ENCODE measurements at places on chromosomes 11 and 22. TPM values are rescaled to one million over a fixed set of nuclear protein-coding genes. Genes with fewer than 3 reads are reported as not detected.

KRTAP5-10 gene
- total RNA-seq = not detected

OR56A1 gene
- total RNA-seq = not detected

SLC22A8 gene
- total RNA-seq = not detected

FBXO7 gene
- 94.0 TPM for total RNA-seq

MYBPC3 gene
- total RNA-seq = not detected

CHKA gene
- total RNA-seq = 36.5 TPM

MPPED2 gene
- not detected for total RNA-seq

PRODH gene
- total RNA-seq = not detected

SYT13 gene
- 0.09 TPM for total RNA-seq

SLC5A1 gene
- total RNA-seq = not detected

GDPD4 gene
- total RNA-seq = not detected

TRPC6 gene
- total RNA-seq = not detected

- no peak overlapping the region for H3K27ac ChIP-seq
- no peak for DNase-seq
- peaks cover 12% of the 10 kb centered on the region for H3K4me1 ChIP-seq
- peaks cover 5% of the 10 kb centered on the region for H3K27me3 ChIP-seq
Measured at GRCh38 chr22:46379066-46379930, 43.8 kb downstream of the TRMU start.

DNA sequence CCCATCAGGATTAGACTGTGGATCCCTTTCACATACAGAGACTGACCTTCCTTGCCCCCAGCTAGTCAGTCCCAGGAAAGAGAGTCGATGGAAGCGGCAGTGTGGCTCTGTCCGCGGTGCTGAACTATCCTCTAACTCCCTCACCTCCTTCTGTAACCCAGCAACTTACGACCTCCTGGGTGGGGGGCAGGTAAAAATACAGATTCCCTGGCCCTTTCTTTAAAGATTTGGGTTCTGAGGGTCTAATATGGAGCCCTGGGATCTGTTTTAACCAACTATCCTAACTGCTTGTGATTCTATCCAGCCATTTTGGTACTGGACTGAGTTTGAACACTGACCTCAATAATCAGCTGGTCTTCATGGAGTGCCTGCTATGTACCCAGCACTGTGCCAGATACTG lies 23.2 kb downstream of the MFNG start:
- no peak for DNase-seq
- H3K27me3 ChIP-seq = peaks cover 27% of the 10 kb centered on the region
- no peak overlapping the region for H3K4me3 ChIP-seq
- H3K27ac ChIP-seq = no peak overlapping the region
- no peaks in the 10 kb centered on the region for H3K36me3 ChIP-seq

- peaks cover 25% of the 10 kb centered on the region for H3K27me3 ChIP-seq
- no peak overlapping the region for H3K27ac ChIP-seq
- DNase-seq = no peak
Measured at GRCh38 chr11:13318498-13319295, 41.1 kb downstream of the BMAL1 start.

- peaks cover 4% of the 10 kb centered on the region for H3K27me3 ChIP-seq
- H3K4me1 ChIP-seq = no peaks in the 10 kb centered on the region
- H3K4me3 ChIP-seq = no peak overlapping the region
- H3K27ac ChIP-seq = no peak overlapping the region
Measured at GRCh38 chr11:43511959-43512358, 153.2 kb downstream of the TTC17 start.

GRCh38 chr11:10351765-10352641 lies 47.1 kb downstream of the ADM start:
- H3K4me3 ChIP-seq = no peak overlapping the region
- no peaks in the 10 kb centered on the region for H3K36me3 ChIP-seq

GRCh38 chr11:43558556-43559127 lies 121.9 kb upstream of the HSD17B12 start:
- no peak overlapping the region for H3K27ac ChIP-seq
- H3K36me3 ChIP-seq = no peaks in the 10 kb centered on the region
- peaks cover 14% of the 10 kb centered on the region for H3K4me1 ChIP-seq
- DNase-seq = no peak

- H3K4me1 ChIP-seq = no peaks in the 10 kb centered on the region
- H3K36me3 ChIP-seq = no peaks in the 10 kb centered on the region
- H3K4me3 ChIP-seq = peak overlapping the region; percentile 49
Measured at GRCh38 chr11:73308961-73309919, 1.2 kb downstream of the ARHGEF17 start.

GRCh38 chr11:2420502-2421225 lies 20.1 kb downstream of the TSSC4 start:
- peak; percentile 93 for DNase-seq
- H3K4me1 ChIP-seq = no peaks in the 10 kb centered on the region
- H3K36me3 ChIP-seq = no peaks in the 10 kb centered on the region
- H3K27ac ChIP-seq = no peak overlapping the region
- H3K4me3 ChIP-seq = no peak overlapping the region

- no peak overlapping the region for H3K4me3 ChIP-seq
- peaks cover 17% of the 10 kb centered on the region for H3K27me3 ChIP-seq
- no peak overlapping the region for H3K27ac ChIP-seq
- H3K36me3 ChIP-seq = no peaks in the 10 kb centered on the region
Measured at GRCh38 chr11:79237091-79237490, 203.7 kb downstream of the TENM4 start.

GRCh38 chr22:26367402-26368245 lies 61.4 kb upstream of the ASPHD2 start:
- no peak overlapping the region for H3K4me3 ChIP-seq
- no peaks in the 10 kb centered on the region for H3K36me3 ChIP-seq
- no peak overlapping the region for H3K27ac ChIP-seq
- no peaks in the 10 kb centered on the region for H3K27me3 ChIP-seq
- DNase-seq = peak; percentile 77

- H3K4me1 ChIP-seq = no peaks in the 10 kb centered on the region
- H3K27ac ChIP-seq = no peak overlapping the region
- H3K4me3 ChIP-seq = no peak overlapping the region
- DNase-seq = no peak
- H3K27me3 ChIP-seq = no peaks in the 10 kb centered on the region
Measured at GRCh38 chr11:69558519-69558941, 77.1 kb downstream of the LINC01488 start.

- H3K27ac ChIP-seq = no peak overlapping the region
- no peaks in the 10 kb centered on the region for H3K27me3 ChIP-seq
- H3K4me1 ChIP-seq = peaks cover 12% of the 10 kb centered on the region
- peaks cover 86% of the 10 kb centered on the region for H3K36me3 ChIP-seq
- no peak overlapping the region for H3K4me3 ChIP-seq
Measured at GRCh38 chr22:21940521-21940920, 12.1 kb downstream of the PPM1F start.

DNA sequence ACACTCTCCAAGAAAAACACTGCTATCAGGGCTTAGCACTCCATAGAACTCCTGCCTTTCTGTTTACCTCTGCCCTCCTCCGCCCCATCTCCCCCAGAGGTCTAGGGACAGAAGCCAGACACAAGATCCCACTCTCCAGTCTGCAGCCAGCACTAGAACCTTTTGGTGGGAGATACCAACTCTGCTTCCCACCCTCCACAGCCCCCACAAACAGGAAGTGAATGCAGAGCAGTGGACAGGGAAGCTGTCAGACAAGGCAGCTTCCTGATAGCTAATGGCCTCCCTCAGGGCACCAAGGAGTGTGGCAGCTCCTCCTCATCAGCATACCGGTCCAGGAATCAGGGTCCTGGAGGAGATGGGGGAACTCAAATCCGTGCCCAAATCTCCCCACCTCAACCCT lies 5.1 kb downstream of the SCN4B start:
- no peak overlapping the region for H3K27ac ChIP-seq
- no peaks in the 10 kb centered on the region for H3K36me3 ChIP-seq

- H3K27ac ChIP-seq = no peak overlapping the region
- H3K4me3 ChIP-seq = no peak overlapping the region
- no peak for DNase-seq
Measured at GRCh38 chr11:119484741-119485605, 62.0 kb upstream of the THY1 start.

DNA sequence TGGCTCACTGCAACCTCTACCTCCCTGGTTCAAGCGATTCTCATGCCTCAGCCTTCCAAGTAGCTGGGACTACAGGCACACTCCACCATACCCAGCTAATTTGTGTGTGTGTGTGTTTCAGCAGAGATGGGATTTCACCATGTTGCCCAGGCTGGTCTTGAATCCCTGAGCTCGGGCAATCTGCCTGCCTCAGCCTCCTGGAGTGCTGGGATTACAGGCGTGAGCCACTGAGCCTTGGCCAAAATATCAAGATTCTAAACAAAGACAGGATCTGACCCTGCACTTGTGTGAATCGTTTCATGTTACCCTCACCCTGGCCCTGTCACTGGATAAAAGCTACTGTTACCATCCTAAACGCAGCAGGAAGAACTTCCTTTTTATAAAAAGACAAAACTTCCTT lies 15.6 kb upstream of the THY1 start:
- H3K27me3 ChIP-seq = no peaks in the 10 kb centered on the region
- no peak overlapping the region for H3K4me3 ChIP-seq
- DNase-seq = no peak
- no peaks in the 10 kb centered on the region for H3K36me3 ChIP-seq
- H3K4me1 ChIP-seq = peaks cover 20% of the 10 kb centered on the region

- H3K4me1 ChIP-seq = peaks cover 7% of the 10 kb centered on the region
- H3K27me3 ChIP-seq = peaks cover 72% of the 10 kb centered on the region
Measured at GRCh38 chr11:60944490-60945294, 7.3 kb downstream of the SLC15A3 start.

DNA sequence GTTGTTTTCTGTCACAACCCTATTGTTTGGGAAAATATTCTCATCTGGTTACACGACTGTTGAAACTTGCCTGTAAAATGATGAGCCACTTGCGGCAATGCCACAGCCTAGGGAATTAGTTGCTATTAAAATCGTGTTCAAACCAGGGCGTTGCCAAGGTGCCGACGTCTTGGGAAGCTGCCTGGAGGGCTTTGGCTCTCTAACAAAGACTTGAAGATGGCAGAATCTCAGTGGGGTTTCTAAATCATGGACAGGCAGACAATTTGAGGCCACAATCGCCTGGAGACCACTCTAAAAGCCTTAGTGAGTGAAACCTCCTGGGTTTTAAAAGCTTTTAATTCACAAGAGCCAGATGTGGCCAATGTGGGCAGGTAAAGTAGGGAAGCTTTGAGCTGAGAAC lies 117.2 kb upstream of the BMAL1 start:
- H3K4me1 ChIP-seq = no peaks in the 10 kb centered on the region
- H3K4me3 ChIP-seq = no peak overlapping the region
- no peak overlapping the region for H3K27ac ChIP-seq
- peaks cover 10% of the 10 kb centered on the region for H3K27me3 ChIP-seq
- DNase-seq = no peak

GRCh38 chr11:134669796-134670195 lies 257.8 kb upstream of the B3GAT1 start:
- H3K4me1 ChIP-seq = no peaks in the 10 kb centered on the region
- DNase-seq = no peak
- H3K27ac ChIP-seq = no peak overlapping the region
- peaks cover 50% of the 10 kb centered on the region for H3K27me3 ChIP-seq
- H3K36me3 ChIP-seq = no peaks in the 10 kb centered on the region

GRCh38 chr11:13927481-13927880 lies 35.0 kb upstream of the SPON1 start:
- no peaks in the 10 kb centered on the region for H3K36me3 ChIP-seq
- no peak overlapping the region for H3K4me3 ChIP-seq
- H3K4me1 ChIP-seq = no peaks in the 10 kb centered on the region
- no peak overlapping the region for H3K27ac ChIP-seq

GRCh38 chr11:129894278-129895125 lies 876 bp downstream of the NFRKB start:
- peak overlapping the region; percentile 69 for H3K27ac ChIP-seq
- peaks cover 46% of the 10 kb centered on the region for H3K36me3 ChIP-seq
- H3K4me1 ChIP-seq = peaks cover 9% of the 10 kb centered on the region
- H3K4me3 ChIP-seq = peak overlapping the region; percentile 89
- no peak for DNase-seq

GRCh38 chr22:27318516-27318915 lies 483.0 kb downstream of the MN1 start:
- no peaks in the 10 kb centered on the region for H3K27me3 ChIP-seq
- no peak overlapping the region for H3K4me3 ChIP-seq
- no peaks in the 10 kb centered on the region for H3K36me3 ChIP-seq
- DNase-seq = no peak

GRCh38 chr11:63917692-63918506 lies 935 bp upstream of the RCOR2 start:
- peaks cover 39% of the 10 kb centered on the region for H3K4me1 ChIP-seq
- no peaks in the 10 kb centered on the region for H3K27me3 ChIP-seq
- peak; percentile 79 for DNase-seq

- no peak for DNase-seq
- no peaks in the 10 kb centered on the region for H3K27me3 ChIP-seq
- H3K36me3 ChIP-seq = no peaks in the 10 kb centered on the region
- no peak overlapping the region for H3K4me3 ChIP-seq
Measured at GRCh38 chr22:44116755-44117684, 63.7 kb upstream of the PARVG start.
